Aorta (tissue), 5 donors: ENCODE measurements at places on chromosomes 16 and 17. TPM values are rescaled to one million over a fixed set of nuclear protein-coding genes. Genes with fewer than 3 reads are reported as not detected.

Gene HOXB4
- 17.9 TPM for total RNA-seq

Gene ZP2
- not detected for total RNA-seq

Gene ITGB3
- 210 TPM for total RNA-seq

DNA sequence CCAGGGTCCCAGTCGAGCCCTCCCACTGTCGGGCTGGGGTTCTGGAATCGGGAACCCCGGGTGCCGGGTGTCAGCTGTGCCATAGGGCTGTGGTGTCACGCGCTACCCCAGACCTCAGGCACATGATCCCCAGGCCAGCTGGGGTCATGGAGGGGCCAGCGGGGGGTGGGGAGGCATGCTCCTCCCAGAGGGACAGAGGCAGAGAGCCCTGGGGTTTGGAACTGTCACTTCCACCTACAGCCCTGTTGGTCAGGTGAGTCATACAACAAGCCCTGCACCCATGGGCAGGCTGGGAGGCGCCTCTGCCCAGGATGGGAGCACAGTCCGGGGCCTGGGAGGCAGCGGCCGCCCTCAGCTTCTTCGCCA lies 63.0 kb downstream of the BAIAP2 start:
- no peak for DNase-seq

GRCh38 chr16:81818568-81818896 lies 39.4 kb downstream of the PLCG2 start:
- no peak for DNase-seq

GRCh38 chr17:74394275-74394950 lies 27.1 kb downstream of the GPR142 start:
- no peak for DNase-seq

DNA sequence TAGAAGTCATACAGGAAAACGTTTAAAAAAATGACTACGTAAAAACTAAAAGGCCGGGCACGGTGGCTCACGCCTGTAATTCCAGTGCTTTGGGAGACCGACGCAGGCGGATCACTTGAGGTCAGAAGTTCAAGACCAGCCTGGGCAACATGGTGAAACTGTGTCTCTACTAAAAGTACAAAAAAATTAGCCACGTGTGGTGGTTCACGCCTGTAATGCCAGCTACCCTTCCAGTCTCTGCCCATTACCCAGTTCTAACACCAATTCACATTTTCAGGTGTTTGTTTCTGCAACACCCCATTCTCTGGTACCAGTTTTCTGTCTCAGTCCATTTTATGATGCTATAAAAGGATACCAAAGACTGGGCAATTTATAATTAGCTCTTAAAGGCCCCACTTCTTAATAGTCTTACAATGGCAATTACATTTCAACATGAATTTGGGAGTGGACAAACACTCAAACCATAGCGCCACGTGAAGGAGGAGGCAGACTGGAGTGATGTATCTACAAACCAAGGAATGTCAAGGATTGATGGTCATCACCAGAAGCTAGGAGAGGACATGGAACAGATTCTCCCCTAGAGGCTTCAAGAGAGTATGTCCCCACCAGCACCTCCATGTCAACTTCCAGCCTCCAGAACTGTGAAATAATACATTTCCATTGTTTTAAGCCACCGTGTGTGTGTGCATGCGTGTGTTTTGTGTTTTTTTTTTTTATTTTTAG lies 791 bp upstream of the C17orf75 start:
- DNase-seq, result no peak

GRCh38 chr16:84351630-84352029 lies 16.7 kb upstream of the ATP2C2 start:
- peak; percentile 33 for DNase-seq

- peak; percentile 53 for DNase-seq
Observed at GRCh38 chr16:2529061-2529931, 1.9 kb downstream of the CEMP1 start.

Gene NUFIP2
- total RNA-seq, result 52.9 TPM
